MM.1S (cell line): ENCODE measurements at places on chromosomes 7 and 10.

- DNase-seq, result no peak
Measured at GRCh38 chr7:416761-417624, 102.7 kb downstream of the PDGFA start.

- no peak for DNase-seq
Measured at GRCh38 chr7:55774327-55775050, 88.1 kb downstream of the SEPTIN14 start.

GRCh38 chr10:126421756-126422256 is 33.5 kb upstream of the ADAM12 start:
- DNase-seq, result no peak

DNA sequence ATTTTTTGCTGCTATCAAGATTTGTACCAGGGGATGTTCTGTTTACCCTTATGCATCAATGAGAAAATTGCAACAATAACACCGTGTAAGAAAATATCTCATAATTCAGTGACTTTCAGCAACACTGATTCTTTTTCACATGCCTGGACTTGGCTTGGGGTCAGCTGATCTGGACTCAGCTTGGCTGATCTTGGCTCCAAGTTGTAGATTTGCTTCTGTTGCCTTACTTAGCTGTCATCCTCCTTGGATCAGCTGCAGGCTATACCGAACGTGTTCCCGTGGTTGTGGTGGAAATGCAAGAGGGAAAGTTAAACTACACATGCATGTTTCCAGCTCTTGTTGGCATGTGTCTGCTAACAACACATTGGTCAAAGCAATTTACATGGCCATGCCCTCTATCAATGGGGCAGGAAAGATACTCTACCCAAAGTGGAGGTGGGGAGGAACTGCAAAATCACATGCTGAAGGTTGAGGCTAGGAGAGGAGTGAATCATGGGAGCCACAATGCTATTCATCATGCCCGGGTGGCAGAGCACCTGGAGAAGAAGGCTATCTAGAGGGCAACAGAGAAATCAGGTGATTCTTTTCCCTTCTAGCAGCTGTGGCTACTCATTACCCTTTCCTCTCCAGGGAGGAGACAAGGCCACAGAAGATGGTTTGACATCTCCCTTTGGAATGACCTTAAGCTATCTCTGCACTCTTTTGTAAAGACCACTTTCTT is 1276.3 kb upstream of the AUTS2 start:
- peak; percentile 26 for DNase-seq

- no peak for DNase-seq
Measured at GRCh38 chr7:127194571-127194970, 58.2 kb downstream of the GRM8 start.

DNA sequence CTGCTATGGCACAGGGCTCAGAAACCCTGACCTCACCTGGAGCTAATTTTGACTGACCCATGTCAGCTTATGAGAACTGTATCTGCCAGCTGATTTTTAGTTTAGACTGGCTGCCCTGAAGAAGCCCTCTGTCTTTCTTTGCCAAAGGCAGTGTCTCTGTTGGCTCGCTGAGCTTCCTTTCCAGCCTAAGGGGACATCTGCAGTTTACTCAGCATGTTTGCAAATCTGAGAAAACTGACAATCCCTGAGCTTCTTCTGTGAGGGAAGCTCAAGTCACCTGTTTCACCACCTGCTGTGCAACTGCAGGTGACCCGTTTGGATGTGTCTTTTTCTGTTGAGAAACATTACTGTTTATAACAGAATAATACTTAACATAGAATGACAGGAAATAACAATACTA is 46.0 kb downstream of the PRKAR2B start:
- peak; percentile 92 for DNase-seq

DNA sequence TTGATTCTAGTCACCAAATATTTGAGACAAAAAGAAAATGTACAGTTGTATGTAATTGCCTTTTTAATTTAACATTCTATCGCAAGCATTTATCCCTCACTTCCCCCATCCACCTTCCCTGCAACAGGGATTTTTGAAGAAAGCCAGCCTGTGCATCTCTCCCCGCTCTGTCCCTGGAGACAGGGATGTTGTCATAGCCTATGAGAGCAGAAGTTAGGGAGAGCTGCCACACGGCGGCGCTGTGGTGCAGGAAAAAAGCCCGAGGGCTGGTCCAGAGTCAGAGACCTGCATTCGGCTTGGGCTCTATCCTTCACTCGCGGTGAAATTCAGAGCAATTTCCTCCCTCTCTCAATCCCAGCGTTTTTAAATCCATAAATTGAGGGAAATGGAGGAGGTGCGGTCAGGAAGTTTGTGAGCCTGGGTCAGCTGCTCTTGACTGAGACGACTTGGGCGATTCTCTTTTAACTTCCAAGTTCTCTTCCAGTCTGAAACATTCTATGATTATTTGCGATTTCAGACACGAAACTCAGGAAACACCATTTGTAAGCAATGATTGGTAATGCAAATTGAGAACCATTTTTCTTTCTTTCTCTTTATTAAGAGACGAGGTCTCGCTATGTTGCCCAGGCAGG is 17.5 kb downstream of the HKDC1 start:
- DNase-seq, result peak; percentile 72

DNA sequence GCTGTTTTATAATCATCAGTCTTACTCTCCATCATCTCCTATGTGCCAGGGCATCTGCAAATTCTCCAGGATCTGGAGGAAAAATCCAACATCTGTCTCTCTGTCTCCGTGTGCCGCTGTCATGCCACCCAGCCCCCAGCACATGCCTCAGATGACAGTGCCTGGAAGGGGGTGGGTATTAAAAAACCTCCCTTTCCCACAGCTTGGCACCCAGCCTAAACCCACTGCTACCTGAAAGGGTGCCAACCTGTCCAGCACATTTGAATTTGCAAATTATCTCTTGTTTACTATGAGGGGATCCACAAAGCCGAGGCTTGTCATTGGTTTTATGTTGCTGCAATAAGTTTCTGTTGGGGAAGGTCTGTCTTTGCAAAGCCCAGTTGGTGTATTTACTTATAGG is 73.1 kb downstream of the EMX2 start:
- DNase-seq, result no peak

DNA sequence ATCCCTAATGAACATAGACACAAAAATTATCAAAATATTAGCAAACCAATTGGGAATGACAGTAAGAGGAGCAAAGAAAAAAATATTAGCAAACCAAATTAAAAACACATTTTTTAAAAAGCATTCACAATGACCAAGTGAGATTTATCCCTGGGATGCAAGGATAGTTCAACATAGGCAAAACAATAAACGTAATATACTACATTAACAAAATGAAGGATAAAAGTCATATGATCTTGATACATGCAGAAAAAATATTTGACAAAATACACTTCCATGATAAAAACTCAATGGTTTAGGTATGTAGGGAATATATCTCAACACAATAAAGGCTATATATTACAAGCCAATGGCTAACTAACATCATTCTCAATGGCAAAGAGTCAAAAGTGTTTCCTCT is 83.3 kb downstream of the CRPPA start:
- no peak for DNase-seq

- DNase-seq, result peak; percentile 58
Measured at GRCh38 chr10:68301790-68302502, 29.9 kb upstream of the HNRNPH3 start.

DNA sequence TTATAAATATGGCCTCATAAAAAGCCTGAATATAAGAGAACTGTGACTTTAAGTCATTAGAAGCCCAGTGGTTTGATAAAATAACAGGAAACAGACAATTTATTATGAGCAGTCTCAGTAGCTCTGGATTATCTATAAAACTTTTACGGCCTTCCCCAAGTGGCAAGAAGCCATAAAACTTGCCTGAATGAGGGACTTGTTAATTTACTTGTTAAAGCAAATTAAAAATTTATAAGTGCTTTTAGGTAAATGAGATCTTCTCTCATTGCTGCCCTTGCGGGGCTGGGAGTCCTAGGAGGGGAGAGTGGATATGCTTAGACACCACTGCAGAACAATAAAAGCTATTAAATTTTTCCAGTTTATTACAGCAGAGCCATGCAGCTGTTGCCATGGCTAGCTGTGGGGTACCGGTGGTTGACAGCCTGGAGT is 499.9 kb downstream of the AUTS2 start:
- DNase-seq, result no peak

DNA sequence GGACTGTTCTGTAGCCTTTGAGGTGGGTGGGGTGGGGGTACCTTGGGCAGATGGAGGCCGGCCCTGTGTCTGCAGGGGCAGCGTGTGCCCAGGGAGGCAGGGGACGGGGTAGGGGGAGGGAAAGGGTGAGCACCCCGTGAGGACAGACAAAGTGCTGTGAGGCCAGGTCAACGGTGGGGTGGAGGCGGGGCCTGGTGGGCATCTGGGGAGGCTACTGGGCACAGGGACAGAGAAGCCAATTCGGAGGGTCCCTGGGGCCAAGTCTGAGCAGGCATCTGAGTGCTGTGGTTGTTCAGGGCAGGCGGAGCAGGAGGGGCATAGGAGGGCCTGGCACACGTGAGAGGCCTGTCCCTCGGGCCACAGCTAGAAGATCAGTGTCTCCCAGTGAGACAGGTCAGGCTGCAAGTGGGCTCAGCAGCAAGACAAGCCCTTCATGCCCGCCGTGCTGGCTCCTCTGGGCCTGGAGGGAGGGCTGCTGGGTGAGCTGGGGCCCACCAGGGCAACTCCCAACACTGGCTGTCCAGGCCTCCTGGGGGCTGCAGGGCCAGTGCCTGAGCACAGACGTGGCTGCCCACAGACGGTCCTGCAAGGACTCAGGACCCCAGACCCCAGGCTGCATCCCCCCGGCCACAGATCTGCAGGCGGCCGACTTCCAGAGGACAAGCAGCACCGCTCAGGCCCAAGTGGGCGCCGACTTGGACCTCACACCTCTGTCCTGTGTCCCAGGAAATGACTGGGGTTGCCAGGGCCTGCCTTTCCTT is 26.4 kb upstream of the KNDC1 start:
- DNase-seq, result no peak

- no peak for DNase-seq
Measured at GRCh38 chr10:10625491-10625890, 392.2 kb upstream of the CELF2 start.

DNA sequence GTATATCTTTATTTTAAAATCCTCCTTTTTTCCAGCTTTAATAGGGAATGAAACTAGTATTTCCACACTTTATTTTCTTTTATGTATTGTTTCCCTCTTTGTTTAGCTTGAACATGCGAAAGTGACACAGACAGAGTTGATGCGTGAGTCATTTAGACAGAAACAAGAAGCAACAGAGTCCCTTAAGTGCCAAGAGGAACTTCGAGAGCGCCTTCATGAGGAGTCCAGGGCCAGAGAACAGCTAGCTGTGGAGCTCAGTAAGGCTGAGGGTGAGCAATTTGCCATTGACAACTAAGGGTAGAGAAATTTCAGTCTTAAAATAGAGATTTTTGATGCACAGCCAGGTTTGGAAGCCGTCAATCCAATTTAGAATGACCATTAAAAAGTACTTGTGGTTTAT is 73.1 kb downstream of the CYP51A1 start:
- no peak for DNase-seq

GRCh38 chr10:28684986-28685580 is 7.8 kb downstream of the BAMBI start:
- DNase-seq, result no peak

DNA sequence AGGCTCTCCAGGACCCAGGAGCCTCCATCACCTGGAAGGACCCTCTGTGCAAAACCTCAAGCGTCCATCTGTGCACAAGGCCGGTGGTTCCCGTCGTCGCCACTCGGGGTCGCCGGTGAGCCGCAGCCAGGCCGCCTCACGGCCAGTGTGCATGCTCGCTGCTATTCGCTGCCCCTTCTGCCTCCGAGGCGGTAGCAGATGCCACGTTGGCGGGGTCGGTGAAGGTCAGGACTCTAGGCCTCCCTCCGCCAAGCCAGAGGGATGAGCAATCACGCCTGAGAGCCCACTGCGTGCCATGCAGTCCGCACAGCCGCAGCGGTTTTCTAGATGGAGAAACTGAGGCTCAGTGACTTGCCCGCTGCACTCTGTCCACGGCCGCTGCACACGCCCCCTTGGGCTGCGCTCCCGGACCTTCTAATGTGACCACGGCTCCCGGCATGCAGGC is 5.7 kb downstream of the UPK3B start:
- DNase-seq, result no peak

DNA sequence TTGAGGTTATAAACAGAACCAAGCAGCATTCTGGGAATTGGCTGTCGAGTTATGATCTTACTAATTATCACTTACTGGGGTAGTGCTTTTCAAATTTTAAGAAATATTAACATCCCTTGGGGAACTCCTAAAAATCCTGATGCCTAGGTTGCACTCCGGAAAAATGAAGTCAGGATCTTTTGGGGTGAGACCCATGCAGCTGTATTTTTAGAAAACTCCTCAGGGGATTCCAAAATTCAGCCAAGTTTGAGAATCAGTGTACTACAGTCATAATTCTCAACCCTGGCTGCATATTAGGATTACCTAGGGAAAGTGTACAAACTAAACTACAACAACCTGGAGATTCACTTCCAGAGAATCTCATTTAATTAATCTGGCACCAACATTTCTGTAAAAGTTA is 17.2 kb upstream of the PPP1R9A start:
- DNase-seq, result no peak

GRCh38 chr10:65754112-65754511 is 1171.7 kb upstream of the LRRTM3 start:
- no peak for DNase-seq

DNA sequence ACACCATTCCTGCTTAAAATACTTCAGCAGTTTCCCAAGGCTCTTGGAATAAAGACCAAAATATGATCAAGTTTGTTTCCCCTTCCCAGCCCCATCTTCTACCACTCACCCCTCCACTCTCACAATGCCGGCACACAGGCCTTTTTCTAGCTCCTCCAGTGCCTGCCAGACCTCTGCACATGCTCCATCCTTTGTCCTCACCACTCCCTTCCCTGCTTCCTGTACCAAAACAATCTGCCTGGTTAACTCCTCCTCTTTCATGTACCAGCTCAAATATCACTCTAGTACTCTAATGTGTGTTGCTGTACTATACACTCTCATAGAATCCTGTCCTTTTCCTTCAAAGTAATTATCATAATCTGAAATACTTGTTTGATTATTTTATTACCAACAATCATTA is 19.4 kb downstream of the SCRN1 start:
- no peak for DNase-seq

GRCh38 chr7:120337308-120337907 is 64.4 kb downstream of the KCND2 start:
- DNase-seq, result peak; percentile 36

- no peak for DNase-seq
Measured at GRCh38 chr7:73717025-73717807, 2.3 kb downstream of the STX1A start.

DNA sequence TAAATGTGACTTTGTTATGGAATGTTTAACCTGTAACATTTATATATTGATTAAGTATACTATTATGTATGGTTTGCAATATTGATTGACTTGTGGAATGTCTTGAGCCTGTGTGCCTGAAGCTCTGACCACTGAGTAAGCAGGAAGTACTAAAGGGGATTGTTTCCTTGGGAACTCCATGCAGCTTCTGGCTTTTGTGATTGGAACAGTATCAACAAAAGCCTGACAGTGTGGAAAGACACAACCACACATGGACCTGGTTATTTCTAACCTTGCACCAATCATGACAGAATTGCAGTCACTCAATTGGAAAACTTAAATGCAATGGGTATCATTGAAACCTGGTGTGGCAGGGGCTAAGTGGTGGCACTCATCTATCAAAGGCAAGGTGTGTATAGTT is 45.5 kb upstream of the PIK3CG start:
- DNase-seq, result no peak
